ENCODE measurements at places on chromosomes 1 and 21. TPM values are rescaled to one million over a fixed set of nuclear protein-coding genes. Genes with fewer than 3 reads are reported as not detected.
A peak's percentile ranks its signal among the peaks of the same experiment; 100 is the strongest.

- DNase-seq = no peak
Observed at GRCh38 chr1:23756676-23757075, 13.4 kb downstream of the ELOA start.

- peak; percentile 20 for DNase-seq
Observed at GRCh38 chr1:213122514-213122929, 71.5 kb downstream of the RPS6KC1 start.

DNA sequence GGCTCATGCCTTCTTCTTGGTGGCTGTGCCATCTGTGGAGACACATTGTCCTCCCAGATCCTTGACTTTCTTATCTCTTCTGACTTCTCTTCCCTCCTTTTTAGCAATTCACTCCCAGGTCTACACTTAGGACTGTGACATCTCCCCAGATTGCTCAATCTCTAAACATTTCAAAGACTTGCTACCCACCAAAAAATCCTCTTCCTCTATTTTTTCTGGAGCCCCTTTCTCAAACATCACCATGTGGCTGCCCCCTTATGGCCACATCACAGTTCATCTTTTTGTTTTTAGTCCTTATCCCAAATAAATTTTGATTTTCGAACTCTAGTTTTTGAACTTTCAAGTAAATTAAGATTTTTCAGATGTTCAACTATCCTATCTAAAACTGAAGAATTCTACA is 148.6 kb upstream of the HOOK1 start:
- DNase-seq = no peak

- no peak for DNase-seq
Observed at GRCh38 chr1:175409938-175410337, 217.4 kb upstream of the KIAA0040 start.

DNA sequence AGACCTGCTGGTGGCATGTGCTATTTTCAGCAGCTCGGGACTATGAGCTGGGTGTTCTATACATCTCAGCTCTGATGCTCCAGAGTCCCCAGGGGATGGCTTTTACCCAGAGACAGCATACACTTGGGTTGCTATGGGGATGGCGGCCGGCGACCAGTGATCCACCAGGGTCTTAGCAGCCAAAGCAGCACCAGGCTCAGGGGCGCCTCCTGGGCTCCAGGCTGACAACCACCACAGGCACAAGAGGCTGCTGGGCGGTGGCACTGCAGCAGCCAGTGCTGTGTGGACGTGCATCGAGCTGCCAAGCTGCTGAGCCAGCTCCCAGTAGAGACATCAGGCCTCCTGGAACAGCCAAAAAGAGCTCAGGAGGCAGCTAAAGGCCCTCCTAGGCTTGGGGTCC is 37.6 kb upstream of the CLSTN1 start:
- no peak for DNase-seq

DNA sequence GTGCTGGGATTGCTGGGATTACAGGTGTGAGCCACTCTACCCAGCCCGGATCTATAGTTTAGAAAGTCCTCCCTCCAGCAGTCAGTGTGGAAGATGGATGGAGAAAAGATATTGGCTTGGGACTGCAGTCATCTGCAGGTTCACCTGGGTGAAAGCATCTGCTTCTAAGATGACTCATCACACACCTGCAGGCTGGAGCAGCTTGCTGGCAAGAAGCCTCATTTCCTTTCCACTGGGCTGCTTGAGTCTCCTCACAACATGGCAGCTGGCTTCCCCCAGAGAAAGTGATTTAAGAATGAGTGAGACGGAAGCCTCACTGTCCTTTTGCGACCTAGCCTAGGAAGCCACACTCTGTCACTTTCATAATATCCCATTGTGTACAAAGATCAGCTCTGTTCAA is 50.0 kb downstream of the FOXO6 start:
- DNase-seq = no peak

- no peak for DNase-seq
Observed at GRCh38 chr1:180269645-180270529, 39.8 kb downstream of the LHX4 start.

- DNase-seq = no peak
Observed at GRCh38 chr1:11654137-11654938, at the start of the genes FBXO2 and FBXO44. FBXO2 (minus strand) TSS chr1:11654429; CDS start chr1:11654340, 89 bp downstream. FBXO44 (plus strand) TSS chr1:11654877; CDS start chr1:11655836, 959 bp downstream.

- no peak for DNase-seq
Observed at GRCh38 chr1:204887846-204888245, 17.2 kb downstream of the NFASC start.

Gene ADAMTS4
- 11.3 TPM for polyA plus RNA-seq

Gene ZMYND12
- 0.74 TPM for polyA plus RNA-seq

Gene OR2L3
- not detected for polyA plus RNA-seq

Measured in muscle of arm (tissue), 14 donors.